Stimulated activated CD8-positive, alpha-beta memory T cell treated with anti-CD3 and anti-CD28 coated beads, Interleukin-4, amount 100 ng/mL, for 24 hours (primary cell): ENCODE measurements at places on chromosomes 3 and 15.

- no peak for DNase-seq
These were observed 27.8 kb upstream of the C15orf40 start for GRCh38 chr15:83039206-83039605.

- DNase-seq: no peak
These were observed 169.4 kb downstream of the SHQ1 start for GRCh38 chr3:72678867-72679266.

GRCh38 chr3:97825101-97825500, 3.3 kb downstream of the CRYBG3 start:
- no peak for DNase-seq

DNA sequence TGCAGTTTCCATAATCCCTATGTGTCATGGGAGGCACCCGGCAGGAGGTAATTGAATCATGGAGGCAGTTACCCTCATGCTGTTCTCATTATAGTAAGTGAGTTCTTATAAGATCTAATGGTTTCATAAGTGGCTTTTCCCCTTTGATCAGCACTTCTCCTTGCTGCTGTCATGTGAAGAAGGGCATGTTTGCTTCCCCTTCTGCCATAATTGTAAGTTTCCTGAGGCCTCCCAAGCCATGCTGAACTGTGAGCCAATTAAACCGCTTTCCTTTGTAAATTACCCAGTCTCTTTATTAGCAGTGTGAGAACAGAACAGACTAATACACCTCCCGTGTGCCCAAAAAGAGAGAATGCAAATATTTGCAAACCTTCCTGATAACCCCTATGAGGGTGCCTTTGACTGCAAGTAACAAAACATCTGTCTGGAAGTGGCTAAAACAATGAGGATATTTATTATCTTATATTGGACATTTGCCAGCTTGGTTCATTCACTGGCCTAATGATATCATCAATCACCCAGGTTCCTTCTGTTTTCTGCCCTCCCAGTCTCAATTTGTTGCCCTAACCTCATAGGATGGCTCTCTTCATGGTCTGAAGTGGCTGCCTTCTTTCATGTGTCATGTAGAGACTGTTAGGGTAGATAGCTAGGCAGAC, 68.7 kb downstream of the BHLHE40 start:
- no peak for DNase-seq

- no peak for DNase-seq
These were observed 13.8 kb downstream of the RIOX2 start for GRCh38 chr3:97958396-97958795.

GRCh38 chr3:117979466-117979865, 1055.2 kb downstream of the IGSF11 start:
- no peak for DNase-seq

DNA sequence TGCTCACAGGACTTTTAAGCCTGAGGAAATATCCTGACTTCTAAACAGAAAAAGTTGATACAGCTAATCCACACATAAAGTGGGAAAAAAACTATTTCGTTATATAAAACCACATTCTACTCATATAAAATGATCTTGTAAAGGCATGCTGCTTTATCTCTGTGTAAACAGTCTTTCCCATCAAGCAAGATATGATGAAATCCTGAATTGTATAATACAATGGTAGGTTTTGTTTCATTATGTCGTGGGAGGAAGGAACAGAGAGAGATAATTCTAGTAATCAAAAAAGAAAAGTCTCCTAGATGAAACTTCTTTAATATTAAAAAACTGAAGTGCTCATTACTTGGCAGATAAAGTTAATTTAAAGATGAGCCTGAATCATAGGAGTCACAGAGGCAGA, 92.6 kb upstream of the SNTN start:
- DNase-seq: no peak

GRCh38 chr3:1531981-1532380, 439.2 kb downstream of the CNTN6 start:
- DNase-seq: no peak
